NCI-H2029 (cell line): ENCODE measurements at places on chromosomes 11 and 22.

DNA sequence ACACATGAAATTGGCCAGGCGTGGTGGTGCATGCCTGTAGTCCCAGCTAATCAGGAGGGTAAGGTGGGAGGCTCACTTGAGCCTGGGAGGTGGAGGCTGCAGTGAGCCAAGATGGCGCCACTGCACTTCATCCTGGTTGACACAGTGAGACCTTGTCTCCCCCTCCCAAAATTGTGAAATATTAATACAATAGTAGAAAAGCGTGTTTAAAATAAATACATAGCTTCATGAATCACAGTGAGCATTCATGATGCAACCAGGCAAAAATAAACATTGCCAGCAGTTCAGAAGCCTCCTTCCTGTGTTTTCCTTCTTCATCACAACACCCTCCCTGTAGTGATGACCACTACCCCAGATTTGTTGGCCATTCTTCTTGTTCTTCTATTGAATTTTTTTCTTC, 4.3 kb upstream of the TEAD1 start:
- no peak for DNase-seq

GRCh38 chr11:64379160-64379559, 20.2 kb downstream of the RPS6KA4 start:
- DNase-seq, result no peak

- DNase-seq, result no peak
These were observed 49.4 kb downstream of the MAML2 start for GRCh38 chr11:96293598-96294021.

- no peak for DNase-seq
These were observed 8.6 kb upstream of the KCTD14 start for GRCh38 chr11:78031629-78032028.

- no peak for DNase-seq
These were observed 18.4 kb downstream of the LRP5 start for GRCh38 chr11:68330700-68331337.

GRCh38 chr11:61315260-61315659, 17.6 kb downstream of the DDB1 start:
- DNase-seq, result no peak

DNA sequence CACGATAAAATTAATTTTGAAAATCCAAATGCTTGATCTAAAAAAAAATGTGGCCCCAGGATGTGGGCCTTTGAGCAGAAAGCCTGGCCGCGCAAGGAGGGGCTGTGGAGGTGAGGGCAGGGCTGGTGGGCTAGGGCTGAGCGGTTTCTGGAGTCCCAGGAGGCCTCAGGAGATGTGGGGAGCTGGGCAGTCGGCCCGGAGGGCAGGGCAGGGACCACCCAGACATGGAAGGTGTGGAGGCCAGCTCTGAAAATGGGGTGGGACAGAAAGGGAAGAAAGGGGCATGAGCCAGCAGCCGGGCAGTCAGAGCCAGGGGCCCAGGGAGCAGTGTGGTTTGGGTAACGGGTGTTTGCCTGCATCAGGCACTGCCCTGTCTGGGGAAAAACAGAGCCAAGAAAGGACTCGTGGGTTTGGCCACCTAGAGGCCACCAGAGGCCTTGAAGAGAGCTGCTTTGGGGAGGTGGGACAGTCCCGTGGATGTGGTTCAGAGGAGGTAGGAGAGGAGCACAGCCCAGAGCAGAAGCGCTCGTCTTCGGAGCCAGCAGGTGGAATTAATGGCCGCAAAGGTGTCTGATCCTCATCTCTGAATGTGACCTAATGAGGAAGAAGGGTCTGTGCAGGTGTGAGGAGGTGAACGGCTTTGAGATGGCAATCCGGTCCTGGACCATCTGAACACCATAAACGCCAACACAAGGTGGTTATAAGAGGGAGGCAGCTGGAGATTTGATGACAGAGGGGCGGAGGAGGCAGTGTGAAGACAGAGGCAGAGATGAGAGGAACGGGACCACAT, 50.2 kb downstream of the IGF2 start:
- no peak for DNase-seq

- no peak for DNase-seq
These were observed 706.0 kb downstream of the KCNA4 start for GRCh38 chr11:29310725-29311342.

DNA sequence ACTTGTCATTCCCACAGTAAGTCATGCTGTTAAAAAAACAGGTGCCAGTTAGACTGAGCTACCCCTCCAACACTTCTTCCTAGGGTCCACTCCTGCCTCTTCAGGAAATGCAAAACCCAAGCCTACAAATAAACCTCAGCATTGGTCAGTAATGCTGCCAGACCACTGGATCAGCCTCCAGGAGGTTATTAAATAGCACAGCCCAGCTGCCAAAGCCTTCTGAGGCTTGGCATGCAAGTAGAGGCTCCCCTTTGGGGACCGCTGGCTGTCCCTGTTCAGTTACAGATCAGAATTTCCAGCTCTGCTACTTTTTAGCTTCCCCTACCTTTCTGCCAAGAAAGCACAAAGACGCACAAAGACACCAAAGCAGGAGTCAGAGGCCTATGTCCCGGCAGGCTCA, 33.3 kb downstream of the ABTB2 start:
- no peak for DNase-seq

DNA sequence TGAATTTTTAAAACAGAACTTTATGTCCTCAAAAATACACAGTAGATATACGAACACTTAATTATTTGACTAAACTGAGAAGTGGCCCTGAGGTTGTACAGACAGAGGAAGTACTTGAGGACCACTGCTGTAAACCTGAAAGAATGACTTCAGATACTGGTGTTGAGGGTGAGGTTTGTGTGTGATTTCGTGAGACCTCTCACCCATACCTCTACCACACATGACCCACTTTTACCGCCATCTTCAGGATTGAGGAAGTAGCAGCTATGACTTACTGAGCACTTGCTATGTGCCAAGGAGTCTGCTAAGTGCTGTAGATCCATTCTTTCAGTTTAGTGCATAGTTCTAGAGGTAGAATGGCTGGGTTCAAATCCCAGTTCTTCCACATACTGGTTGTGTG, 21.9 kb downstream of the MMP13 start:
- DNase-seq, result no peak

GRCh38 chr11:113001709-113002108, 40.5 kb downstream of the NCAM1 start:
- DNase-seq, result peak; percentile 92

DNA sequence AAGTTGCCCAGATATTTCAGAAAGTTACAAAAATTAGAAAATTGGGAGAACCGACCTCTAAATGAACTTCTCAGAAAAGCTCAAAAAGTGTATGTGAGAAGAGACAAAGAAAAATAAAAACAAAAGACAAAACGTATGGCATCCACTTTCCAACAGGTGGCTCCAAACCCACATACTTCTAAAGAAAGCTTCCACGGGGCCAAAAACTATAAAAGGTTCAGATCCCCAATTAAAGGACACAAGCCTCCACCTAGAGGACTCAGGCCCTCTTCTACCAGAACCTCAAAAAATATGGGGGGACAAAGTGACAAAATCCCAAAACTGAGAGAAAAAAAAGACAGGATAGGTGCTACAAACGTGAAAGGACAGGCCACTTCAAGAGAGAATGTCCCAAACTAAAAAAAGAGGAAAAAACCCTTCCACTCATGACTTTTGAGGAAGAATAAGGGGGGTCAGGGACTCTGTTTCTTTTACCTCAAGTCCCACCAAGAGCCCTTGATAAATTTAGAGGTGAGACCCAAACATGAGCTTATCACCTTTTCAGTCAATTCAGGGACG, 8.8 kb downstream of the SCGB2A1 start:
- DNase-seq, result no peak

DNA sequence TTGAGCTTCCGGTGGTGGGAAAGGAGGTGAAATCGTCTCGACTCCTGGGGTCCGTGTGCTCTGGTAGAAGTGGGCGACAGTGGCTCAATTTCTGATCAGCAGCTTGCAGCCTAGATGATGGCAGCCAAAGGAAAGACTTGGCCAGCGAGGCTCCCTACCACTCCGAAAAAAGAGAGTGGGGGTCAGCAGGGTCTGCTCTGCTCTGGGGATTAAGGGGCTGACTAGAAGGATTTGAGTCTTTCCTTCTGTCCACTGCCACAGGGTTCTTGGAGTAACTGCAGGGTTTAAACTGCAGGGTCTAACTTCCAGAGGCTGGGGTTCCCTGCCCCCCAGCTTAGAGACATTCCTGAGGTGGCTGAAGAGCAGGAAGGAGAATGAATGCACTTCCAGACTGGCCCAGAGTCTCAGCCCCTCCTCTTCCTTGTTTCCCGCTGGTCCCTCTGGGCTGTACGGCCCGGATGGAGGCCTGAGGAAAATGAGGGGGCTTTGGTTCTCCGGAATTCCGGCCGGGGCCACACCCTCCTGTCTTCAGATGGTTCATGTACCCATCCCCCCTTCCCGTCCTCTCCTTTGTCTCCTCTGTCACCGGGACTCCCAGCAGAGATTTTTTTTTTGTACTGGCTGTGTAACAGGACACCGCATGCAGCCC, 907 bp downstream of the SERPINH1 start:
- DNase-seq, result no peak

DNA sequence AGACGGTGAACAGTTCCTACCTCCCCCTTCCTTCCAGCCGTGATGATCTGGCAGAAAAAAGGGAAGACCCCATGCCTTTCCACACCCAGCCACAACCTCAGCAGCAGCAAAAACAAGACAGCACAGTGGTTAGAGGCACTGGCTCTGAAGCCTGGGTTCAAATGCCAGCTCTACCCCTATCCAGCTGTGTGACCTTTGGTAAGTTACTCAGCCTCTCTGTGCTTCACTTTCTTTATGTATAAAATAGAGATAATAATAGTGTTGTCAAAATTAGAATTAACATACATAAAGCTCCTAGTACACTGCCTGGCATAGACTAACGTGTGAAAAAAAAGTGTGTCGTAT, 4.2 kb downstream of the NRXN2 start:
- no peak for DNase-seq

GRCh38 chr11:24199461-24199860, 297.4 kb upstream of the LUZP2 start:
- DNase-seq, result no peak

DNA sequence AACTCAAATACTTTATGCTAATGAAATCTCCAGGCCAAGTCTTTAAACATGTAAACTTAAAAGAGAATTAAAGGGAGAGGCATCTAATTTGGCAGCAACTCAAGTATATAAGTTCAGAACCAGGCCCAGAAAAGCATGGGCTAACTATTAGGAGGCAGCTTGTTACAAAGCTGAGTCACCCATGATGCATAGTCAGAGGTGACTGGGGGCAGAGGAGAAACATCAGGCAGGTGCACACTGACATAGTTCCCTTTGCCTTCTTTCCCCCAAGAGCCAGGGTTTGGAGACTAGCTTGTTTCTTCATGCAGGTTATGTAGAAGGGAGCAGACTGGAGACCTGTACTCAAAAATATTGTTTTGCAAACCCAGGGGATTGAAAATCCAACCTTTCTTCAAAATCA, 619.0 kb downstream of the SOX6 start:
- DNase-seq, result no peak

GRCh38 chr22:35587447-35587870, 29.7 kb downstream of the MB start:
- peak; percentile 71 for DNase-seq

DNA sequence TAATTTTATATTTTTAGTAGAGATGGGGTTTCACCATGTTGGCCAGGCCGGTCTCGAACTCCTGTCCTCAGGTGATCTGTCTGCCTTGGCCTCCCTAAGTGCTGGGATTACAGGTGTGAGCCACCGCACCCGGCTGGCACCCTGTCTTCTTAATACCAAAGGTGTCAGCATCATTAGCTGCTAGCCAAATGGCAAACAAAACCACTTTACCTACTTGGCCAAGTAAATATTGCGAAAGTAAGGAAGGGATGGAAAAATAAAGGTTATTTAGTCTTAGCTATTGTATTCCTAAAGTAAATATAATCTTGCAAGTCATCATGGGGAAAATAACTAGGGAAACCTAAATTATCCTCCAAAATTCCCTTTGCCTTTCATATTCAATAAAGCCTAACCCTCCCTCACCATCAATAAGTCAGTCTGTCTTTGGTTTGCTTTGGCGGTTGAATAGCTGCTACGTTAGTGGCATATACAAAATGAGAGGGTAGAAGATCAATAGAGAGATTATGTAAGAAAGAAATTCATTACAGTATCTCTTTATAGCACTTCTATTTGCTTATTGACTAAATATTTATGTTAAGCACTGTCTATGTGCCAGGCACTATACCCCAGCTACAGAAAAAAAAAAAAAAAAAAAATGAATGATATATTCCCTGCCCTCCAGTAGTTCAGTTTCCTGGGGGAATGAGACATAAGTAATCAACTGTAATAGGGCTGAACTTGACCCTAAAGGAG, 40.2 kb upstream of the CFAP300 start:
- DNase-seq, result peak; percentile 64

- DNase-seq, result peak; percentile 45
These were observed 52.9 kb upstream of the CARS1 start for GRCh38 chr11:3109921-3110706.
